HS-5 (cell line): ENCODE measurements at places on chromosomes 12 and 14.

DNA sequence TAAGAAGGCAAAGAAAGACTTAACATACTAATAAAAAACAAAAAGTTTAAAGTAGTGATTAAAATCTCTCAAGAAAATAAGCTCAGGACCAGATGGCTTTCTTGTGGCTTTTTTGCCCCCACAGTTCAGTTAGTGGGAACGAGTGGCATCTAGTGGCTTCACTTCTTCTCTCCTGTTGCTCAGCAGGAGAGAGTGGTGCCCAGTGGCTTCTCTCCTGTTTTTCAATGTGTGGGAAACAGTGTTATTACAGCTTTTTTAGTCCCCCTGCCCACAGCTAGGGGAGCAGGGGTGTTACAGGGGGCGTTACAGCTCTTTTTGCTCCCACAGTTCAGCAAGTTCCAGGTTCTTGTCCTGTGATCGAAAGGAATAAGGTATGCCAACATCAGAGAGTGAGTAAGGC lies 135.2 kb downstream of the RERGL start:
- no peak for DNase-seq

- no peak for DNase-seq
Measured at GRCh38 chr12:51320311-51320694, 3.7 kb downstream of the BIN2 start.

DNA sequence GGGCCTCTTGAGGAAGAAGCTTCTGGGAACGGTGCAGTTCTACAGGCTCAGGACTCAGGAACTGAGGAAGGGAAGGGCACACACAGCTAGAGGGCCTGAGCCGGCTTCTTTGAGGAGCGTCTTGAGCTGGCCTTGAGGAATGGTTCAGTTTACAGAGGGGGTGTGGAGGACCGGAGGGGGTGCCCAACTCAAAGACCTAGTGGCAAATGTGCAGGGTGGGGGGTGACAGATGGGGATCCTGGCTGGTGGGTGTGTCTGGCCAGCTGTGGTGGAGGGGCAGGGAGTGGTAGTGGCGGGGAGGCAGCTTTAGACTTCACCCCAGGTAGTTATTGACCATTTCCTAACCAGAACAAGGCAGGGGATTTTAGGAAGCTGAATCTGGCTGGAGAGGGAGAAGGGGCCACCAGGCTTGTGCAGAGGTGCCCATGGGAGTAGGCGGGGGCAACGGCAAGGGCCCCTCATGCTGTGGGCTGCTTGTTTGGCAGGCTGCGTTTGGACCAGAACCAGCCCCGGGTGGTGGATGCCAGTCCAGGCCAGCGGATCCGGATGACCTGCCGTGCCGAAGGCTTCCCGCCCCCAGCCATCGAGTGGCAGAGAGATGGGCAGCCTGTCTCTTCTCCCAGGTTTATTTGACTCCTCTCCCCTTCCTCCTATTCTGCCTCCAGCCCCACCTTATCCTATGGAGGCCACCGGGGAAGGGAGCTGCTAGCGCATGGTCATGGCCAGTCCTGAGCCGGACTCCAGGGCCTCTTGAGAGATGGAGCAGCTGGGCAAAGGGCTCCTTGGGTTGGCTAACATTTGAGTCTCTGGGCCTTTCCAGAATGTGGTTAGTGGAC lies 27.8 kb downstream of the PAPLN start:
- no peak for DNase-seq

DNA sequence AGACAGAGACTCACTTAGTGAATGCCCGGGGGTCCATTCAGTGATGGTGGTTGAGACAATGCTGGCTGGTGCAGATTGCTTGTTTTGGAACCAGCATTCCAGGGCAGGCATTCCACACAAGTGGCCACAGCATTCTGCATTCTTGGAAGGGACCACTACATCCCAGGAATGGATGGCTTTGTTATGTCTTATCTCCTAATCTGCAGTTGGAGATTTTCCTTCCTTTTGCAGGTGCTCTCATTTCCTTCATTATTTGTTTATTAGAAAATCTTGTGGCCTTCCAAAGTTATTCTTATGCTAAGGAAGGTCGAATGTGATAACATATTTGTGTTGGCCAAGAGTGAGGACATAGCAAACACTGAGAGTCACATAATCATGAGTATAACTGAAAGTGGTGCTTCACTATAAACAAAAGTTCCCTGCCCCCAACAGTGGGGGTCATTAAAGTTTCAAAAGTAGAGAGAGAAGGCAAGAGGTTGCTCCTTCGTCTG lies 66.0 kb downstream of the BMP4 start:
- DNase-seq: no peak

GRCh38 chr14:105930572-105930971 lies 404.2 kb downstream of the TMEM121 start:
- no peak for DNase-seq

DNA sequence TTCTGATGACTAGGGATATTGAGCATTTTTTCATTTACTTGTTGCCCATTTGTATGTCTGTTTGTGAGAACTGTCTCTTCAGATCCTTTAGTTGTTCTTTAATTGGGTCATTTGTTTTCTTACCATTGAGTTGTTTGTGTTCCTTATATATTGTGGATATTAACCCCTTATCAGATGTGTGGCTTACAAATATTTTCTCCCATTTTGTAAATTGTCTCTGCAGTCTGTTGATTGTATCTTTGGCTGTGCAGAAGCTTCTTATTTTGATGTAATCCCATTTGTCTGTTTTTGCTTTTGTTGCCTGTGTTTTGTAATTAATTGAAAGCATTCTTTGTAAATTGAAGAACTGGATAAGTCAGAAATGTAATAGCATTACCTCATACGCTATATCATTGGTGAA lies 459.1 kb upstream of the FOXG1 start:
- no peak for DNase-seq

DNA sequence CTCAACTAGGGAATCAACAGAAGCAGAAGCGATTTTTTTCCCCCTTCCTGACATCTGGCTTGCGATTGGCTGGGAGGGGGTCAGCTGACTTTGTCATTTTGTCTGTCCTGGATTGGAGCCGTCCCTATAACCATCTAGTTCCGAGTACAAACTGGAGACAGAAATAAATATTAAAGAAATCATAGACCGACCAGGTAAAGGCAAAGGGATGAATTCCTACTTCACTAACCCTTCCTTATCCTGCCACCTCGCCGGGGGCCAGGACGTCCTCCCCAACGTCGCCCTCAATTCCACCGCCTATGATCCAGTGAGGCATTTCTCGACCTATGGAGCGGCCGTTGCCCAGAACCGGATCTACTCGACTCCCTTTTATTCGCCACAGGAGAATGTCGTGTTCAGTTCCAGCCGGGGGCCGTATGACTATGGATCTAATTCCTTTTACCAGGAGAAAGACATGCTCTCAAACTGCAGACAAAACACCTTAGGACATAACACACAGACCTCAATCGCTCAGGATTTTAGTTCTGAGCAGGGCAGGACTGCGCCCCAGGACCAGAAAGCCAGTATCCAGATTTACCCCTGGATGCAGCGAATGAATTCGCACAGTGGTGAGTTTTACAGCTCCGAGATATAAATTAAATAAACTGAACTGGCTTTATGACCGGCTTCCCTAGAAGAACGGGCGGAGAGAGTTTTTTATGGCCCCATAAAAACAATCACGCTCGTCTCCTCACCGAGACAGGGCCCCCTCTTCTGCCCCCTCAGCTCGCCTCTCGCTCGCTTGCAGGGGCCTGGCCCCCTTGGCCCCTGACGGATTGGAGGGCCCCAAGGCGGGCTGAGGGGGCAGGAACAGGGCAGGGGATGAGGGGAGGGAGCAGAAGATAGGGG lies at the start of gene HOXC6:
HOXC6 (plus strand) TSS at position 127 of the 888 bp plus-strand sequence; CDS start at position 209, 82 bp downstream.
- DNase-seq: no peak

DNA sequence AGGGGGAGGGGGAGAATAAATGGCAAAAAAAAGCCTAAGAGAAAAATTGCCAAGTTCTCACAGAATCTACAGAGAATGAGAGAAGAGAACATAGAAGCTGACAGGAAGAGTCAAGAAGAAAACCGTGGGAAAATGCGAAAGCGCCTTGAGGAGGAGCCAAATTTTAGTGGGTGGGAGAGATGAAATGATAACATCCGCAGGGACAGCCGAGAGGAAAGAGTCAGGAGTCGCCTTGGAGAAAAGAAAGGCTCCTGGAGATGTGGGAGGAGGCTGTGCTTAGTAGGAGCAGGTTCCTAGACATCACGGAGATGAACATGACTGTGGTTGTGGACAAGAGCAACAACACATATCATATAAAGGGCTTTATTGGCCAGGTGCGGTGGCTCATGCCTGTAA lies 49.4 kb downstream of the PHLDA1 start:
- no peak for DNase-seq

GRCh38 chr12:24228371-24228770 lies 278.9 kb upstream of the SOX5 start:
- no peak for DNase-seq

DNA sequence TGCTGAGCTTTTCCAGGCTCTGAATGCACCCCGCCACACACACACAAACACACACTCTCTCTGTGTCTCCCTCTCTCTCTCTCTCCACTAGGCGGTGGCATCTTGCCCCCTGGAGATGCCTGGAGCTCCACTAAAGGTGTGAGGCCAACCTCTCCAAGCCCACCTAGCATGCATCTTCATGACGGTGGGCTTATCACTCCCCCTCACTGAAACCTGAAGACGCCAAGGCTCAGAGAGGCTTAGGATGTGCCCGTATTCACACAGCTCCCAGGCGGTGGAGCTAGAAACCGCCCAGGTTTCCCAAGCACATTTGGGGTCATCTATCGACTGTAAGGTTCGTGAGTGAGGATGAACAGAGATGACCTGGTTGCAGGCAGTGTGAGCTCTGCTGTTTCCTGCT lies 42.6 kb upstream of the BCL11B start:
- DNase-seq: no peak

- no peak for DNase-seq
Measured at GRCh38 chr14:72617391-72618031, 276.4 kb downstream of the DPF3 start.

DNA sequence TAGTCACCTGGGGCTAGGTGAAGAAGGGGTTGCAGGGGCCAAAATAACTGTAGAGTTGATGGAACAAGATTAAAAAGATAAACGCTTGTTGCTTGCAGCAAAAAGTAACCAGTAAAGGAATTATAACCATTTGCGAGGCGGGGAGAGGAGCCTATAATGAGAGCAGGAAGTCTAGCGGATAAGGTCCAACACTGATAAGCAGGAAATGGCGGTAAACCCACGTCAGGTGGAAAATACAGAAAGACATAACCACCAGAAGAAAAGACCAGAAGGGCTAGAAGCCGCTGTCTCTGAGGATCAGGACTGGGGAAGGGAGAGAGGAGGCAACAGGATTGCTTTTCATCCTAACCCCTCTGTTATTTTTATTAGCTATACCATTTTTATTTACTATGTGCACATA lies 303.3 kb downstream of the DPF3 start:
- DNase-seq: no peak

DNA sequence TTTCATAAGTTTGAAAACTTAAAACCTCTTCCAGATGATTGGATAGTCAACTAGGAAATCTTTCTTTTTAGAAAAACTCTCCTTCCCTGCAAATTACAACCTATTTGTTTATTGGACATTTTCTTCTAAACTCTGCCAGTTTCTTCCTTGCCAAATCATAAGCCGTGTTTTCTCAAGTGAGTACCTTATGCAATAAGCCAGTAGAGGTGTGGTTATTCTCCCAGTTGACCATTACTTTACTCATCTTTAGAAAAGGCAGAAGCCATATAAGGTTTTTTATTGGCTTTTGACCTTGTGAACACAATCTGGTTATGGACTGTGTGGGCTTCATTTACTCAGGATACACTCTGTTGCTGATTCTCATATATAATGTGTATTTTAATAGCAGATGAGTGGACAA lies 14.6 kb downstream of the ACTR6 start:
- no peak for DNase-seq

DNA sequence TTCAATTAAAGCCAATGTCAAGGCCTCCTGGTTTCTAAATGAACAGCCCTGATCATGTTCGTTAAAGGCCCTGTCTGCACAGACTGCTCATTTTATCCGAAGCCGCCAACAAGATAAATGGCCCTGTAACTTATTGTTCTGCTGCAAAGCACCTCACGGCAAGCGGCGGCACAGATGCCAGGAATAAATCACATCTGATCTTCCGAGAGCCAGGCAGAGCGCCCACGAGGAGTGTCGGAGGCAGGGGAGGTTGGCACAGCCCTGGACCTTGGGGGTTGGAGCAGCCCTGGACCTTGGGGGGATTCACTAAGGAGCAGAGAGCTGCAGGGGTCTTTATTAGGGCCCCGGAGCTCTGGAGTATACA lies 110.5 kb downstream of the SCARB1 start:
- DNase-seq: no peak

GRCh38 chr12:7907009-7907408 lies 29.0 kb downstream of the SLC2A3 start:
- no peak for DNase-seq

DNA sequence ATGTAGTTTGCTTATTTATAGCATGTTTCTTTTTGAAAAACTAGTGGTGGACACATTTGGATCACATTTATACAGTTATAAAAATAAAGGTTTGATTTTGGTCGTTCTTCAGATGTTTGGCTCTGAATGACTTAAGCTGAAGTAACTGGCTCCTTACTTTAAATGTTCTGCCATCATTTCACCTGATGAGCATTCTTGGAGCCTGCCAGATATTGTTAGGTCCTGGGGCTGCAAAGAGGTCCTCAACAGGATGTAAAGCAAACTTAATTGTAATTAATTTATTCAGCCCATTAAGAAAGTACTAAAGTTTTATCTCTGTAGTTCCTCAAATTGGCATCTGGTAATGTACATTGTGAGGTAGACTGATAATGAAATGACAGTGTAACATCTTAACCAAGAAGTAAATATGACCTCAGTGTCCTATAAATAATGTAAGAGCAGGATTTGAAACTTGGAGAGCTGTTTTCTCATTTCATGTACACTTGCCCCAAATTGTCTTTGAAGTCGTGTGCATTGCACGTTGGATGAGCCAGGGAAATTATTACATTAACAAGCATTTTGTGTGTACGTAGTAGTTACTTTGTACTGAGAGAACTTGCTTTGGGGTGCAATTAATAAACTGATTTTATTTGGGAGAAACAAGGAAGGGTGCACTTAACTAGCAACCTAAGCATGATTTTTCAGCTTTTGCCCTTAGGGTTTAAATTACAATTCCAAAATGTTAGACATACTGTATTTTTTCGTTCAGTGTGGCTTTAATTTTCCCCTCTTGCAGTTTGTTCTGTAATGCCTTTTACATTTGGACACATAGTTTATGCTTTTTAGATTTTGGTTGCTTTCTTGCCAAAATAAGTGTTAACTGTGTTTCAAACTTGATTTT lies 7.5 kb downstream of the EIF5 start:
- DNase-seq: no peak
